ENCODE measurements at places on chromosomes 5 and 9. TPM values are rescaled to one million over a fixed set of nuclear protein-coding genes. Genes with fewer than 3 reads are reported as not detected.

Gene CATSPER3
- total RNA-seq = 0.69 TPM

Gene SV2C
- total RNA-seq = 0.02 TPM

Gene FOXE1
- total RNA-seq = 0.07 TPM

Gene FLT4
- 0.98 TPM for total RNA-seq

Gene ADAMTS13
- 1.7 TPM for total RNA-seq

Gene LCN2
- not detected for total RNA-seq

Gene C5orf24
- total RNA-seq = 24.9 TPM

Gene PCDHA2
- not detected for total RNA-seq

Gene FSD1L
- 3.0 TPM for total RNA-seq

Gene SLC6A18
- total RNA-seq = not detected

Gene SLC45A2
- total RNA-seq = not detected

Gene ENG
- total RNA-seq = 13.9 TPM

Gene LNPEP
- total RNA-seq = 46.7 TPM

Gene PHF24
- 0.09 TPM for total RNA-seq

Gene DNAH5
- not detected for total RNA-seq

Gene MAMDC4
- total RNA-seq = 17.5 TPM

Gene STPG3
- total RNA-seq = not detected

Gene GABRA6
- not detected for total RNA-seq

Gene EIF4E1B
- not detected for total RNA-seq

Gene ZDHHC11
- 8.5 TPM for total RNA-seq

Gene VAV2
- total RNA-seq = 5.1 TPM

Gene SPEF2
- total RNA-seq = 14.6 TPM

Gene SPINK5
- not detected for total RNA-seq

Gene RNF180
- 0.21 TPM for total RNA-seq

Gene PCDHB2
- not detected for total RNA-seq

Gene NR5A1
- total RNA-seq = not detected

Gene INSYN2B
- not detected for total RNA-seq

Gene PHYHD1
- total RNA-seq = 0.21 TPM

Gene MSANTD3
- 17.9 TPM for total RNA-seq

Gene EIF4EBP3
- total RNA-seq = 17.3 TPM

Gene CSNK1G3
- total RNA-seq = 30.6 TPM

Gene LOX
- 0.04 TPM for total RNA-seq
